ENCODE measurements at places on chromosomes 1 and 21.

DNA sequence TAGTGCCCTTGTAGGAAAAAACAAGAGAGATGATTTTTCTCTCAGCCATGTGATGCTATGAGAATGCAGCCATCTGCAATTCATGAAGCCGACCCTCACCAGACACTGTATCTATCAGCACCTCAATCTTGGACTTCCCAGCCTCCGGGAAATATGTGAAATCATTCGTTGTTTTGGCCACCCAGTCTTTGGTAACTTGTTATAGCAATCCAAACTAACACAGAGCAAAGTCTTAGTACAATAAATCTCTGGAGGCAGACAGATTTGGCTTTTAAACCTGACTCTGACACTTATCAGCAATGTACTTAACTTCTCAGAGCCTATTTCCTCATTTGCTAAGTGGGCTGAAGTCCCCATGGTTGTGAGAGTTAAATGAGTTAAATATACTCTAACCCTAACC lies 5.1 kb upstream of the MED18 start:
- no peak for DNase-seq

DNA sequence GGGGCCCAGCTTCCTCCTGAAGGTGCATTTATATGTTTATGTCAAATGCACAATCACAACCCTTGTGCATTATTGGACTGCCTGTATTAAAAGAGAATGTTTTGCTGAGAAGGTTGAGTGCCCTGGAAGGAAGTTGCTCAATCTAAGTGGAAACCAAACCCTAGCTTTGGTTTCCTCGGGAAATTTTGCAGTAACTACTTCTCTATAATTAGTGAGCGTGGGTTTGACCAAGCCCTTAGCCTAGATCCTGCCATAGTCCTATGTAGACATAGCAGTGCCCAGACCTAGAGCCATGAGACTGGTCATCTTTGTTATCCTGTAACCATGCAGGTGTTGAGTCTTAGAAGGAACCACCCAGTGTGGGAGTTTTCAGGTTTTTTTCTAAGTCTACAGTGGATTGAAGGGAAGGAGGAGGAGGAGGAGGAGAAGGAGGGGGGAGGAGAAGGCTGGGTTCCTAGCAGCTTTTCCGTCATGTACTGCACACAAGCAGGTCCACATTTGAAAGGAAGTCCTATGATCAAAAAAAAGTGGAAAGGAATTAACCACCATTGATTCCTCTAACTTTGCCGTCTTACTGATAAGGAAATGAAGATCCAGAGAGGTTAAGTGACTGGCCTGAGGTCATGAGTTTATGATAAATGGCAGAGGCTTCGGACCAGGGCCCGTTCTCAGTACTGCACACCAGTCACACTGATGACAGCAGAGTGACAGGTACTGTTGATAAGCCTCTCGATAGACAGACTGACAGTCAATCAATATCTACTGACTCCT lies 72.2 kb upstream of the LYST start:
- no peak for DNase-seq

DNA sequence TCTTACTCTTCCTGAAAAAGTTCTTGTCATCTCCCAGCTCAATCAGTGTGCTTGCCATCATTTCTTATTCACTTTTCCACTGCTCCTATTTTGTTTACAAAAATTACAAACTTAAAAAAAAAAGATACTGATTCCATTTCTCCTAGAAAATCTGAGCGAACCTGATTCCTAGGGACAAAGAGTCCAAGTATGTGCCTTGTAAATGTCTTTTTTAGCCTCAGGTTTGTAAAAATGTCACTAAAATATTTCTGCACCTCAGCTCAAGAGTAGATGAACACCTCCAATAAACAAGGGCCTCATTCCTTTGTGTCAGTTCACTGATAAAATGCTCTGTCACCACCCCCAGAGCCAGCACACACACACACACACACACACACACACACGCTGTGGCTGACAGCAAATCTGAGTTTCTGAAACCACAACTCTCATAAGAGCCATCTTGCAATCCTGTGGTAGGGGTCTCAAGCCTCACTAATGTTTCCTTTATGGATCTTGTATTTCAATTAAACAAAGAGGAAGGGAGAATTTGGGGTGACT lies 299.2 kb downstream of the PBX1 start:
- DNase-seq: no peak

DNA sequence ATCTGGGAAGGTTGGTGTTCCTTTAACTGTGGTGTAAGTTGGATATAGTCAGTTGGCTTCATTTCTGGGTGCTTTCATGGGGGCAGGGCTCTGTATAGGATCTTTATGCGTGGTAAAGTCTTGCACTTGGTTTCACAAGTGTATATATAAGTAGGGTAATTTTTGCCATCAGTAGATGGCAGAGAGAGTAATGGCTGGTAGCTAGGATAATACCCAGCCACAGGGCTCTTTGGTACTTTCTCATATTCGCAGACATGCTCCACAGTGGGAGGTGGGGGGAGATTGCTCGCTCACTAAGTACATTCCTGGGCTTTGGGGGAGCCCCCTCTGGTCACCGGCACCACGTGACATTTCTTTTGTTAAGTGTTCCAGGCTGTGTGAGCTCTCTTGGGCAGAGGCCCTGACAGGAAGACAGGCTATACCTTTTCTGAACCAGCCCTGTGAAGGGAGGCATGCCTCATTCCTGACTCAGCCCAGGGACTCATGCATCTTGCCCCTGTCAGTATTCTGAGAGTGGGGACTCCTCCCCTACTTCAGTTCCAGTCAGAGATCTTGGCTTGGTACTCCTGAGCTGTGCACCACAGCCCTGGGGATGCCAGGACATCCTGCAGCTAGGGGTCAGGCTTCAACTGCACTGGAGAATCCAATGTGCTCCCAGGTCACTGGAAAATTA lies 37.6 kb downstream of the FCRL2 start:
- no peak for DNase-seq

DNA sequence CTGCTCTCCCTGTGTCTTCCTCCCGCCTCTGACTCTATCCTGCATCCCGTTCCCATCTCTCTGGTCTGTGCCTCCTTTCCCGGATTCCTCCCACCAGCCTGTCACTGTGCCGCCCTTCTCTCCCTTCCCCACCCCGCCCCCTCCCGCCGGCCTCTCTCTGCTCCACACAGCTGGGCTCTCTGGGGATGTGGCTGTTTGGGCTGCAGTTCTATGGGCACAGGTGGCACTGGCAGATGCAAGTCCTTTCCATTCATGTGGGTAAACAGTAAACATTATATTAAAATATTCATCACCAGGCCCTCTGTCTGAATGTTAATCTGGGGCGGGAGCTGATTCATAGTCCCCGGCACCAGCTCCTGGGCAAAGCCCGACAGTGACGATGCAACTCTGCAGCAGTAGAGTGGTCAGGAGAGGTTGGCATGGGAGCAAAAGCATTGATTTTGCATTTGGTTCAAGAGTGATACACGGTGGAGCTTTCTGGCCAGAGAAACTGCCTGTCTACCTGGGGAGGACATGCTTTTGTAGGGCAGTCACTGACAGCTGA lies 249.3 kb downstream of the TNR start:
- DNase-seq: no peak

- DNase-seq: no peak
These were observed 66.6 kb downstream of the HMGB4 start for GRCh38 chr1:33930346-33931110.

GRCh38 chr1:28233264-28233606 lies 406 bp upstream of the DNAJC8 start:
- no peak for DNase-seq

DNA sequence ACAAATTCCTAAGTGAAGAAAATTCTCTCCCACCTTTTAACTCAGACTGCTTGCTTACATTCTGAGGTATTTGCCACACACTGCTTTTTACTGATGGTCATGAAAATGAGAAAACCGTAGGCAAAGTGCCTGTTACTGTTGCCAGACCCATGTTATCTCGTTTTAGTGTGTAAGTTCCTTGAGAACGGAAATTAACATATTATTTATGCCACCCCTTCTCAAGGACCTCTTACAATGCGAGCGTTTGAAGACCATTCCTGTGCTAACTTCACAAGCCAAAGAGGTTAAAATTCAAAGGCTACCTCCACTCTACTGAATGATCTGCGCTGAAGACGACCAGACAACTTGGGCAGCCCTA lies 509 bp downstream of the NVL start:
- no peak for DNase-seq

GRCh38 chr21:45113543-45113942 lies 39.2 kb downstream of the ADARB1 start:
- no peak for DNase-seq

DNA sequence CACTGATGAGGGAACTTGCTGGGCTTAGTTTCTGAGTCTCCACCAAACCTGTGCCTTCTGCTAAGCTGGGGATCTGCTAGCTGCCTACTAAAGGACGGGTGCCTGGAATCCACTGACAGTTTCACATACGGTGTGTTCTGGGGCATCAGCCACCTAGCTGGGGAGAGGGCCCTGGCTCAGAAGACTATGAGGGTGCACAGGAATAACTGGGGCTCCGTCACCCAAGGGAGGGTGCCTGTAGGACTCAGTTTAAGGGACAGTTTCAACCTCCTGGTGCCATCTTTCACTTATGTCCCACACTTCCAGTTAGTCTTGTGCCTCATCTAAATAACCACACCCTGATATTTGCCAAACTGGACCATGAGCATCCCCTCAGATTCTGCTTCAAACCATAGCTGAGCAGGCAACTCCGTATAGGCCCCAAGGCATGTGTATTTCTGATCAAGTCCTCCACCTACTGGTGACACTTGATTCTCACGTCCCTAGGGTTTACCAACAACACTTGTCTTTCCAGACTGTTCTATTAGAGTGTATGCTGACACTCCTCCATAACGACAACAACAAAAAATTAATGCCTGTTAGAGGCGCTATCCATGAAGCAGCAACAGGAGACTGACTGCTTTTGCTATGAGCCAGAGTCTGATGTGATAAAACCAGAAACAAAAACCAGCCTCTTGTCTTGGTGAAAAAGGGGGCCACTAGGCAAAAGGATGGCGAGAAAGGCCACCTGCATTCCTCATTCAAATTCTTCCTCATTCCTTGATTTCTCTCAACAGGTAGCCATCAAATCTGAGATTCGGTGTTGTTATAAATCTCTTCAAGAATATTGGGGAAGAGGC lies 55.0 kb upstream of the PAXBP1 start:
- no peak for DNase-seq

DNA sequence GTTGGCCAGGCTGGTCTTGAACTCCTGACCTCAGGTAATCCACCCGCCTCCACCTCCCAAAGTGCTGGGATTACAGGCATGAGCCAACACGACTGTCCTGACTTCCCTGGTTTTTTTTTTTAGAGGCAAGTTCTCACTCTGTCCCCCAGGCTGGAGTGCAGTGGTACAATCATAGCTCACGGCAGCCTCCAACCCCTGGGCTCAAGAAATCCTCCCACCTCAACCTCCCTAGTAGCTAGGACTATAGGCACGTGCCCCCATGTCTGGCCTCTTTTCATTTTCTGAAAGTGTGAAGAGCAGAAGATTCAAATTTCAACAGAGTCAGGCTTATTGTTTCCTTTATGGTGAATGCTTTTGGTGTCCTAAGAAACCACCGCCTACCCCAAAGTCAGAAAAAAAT lies 21.7 kb upstream of the SOX13 start:
- no peak for DNase-seq

DNA sequence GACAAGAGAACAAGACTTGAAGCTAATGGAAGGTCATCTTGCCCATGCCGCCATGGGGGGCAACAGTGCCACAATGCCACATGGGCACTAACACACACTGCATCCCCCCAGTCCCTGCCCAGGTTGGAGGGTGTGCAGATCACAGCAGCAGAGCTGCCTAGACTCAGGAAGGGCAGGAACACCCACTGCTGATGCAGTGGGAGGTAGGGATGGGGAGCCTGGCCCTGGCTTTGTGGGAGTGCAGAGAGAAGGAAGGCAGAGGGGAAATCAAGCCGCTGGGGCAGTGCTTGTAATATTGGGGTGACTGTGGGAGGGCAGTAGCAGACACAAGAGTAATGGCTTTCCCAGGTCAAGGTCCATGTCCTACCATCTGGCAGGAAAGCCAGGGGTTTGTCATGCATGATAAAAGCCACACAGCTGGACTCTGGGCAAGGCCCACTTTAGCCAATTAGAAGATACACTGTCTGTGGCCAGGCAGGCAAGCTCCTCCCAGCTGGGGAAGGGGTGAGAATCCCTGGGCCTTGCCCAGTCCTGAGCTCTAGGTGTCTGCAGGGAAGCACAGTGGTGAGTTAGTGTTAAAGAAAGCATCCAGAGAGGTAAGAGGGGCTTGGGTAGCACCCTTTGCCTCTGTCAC lies 25.4 kb upstream of the MEF2D start:
- no peak for DNase-seq

- DNase-seq: no peak
These were observed 259.8 kb downstream of the LMO4 start for GRCh38 chr1:87588495-87588894.

- no peak for DNase-seq
These were observed 494.6 kb downstream of the NEGR1 start for GRCh38 chr1:71787699-71788098.

- DNase-seq: no peak
These were observed 1.4 kb upstream of the PGBD2 start for GRCh38 chr1:248904437-248905216.

GRCh38 chr1:36920801-36921405 lies 113.4 kb downstream of the GRIK3 start:
- DNase-seq: peak; percentile 59

DNA sequence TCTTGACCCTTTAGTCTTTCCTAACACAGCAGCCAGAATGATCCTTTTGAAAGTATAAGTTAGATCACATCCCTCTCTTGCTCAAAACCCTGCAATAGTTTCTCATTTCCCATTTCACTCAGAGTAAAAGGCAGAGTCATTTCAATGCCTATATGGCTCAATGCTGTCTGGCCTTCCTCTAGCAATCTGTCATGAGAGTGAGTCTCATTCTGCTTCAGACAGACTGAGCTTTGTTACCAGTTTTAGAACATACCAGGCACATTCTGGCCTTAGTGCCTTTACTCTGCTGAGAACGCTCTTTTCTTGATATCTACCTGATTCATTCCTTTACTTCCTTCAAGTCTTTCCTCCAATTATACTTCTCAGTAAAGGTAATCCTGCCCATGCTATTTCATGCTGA lies 372.8 kb upstream of the PKN2 start:
- DNase-seq: no peak

DNA sequence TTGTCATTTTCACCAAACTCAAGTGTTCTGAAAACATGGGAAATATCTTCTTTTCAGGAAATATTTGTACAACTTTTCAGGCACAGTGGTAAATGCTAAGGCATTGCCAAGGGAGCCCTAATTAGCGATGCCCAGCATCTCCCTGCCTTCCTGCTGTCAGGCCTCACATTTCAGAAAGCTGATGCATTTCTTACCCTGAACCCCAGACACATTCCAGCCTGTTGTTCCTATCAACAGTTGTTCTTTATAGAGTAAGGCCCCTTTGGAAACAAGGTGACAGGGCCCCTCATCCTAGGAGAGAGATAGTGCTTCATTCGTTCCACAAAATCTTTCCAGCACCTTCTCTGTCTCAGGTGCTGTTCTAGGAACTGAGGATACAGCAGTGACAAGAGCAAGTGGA lies 135.9 kb upstream of the COA6 start:
- no peak for DNase-seq

Measured in type B pancreatic cell (in vitro differentiated cells).